DMS 273 treated with DMSO at 0.1 percent for 48 hours (cell line): ENCODE measurements at places on chromosomes 16 and 17.

DNA sequence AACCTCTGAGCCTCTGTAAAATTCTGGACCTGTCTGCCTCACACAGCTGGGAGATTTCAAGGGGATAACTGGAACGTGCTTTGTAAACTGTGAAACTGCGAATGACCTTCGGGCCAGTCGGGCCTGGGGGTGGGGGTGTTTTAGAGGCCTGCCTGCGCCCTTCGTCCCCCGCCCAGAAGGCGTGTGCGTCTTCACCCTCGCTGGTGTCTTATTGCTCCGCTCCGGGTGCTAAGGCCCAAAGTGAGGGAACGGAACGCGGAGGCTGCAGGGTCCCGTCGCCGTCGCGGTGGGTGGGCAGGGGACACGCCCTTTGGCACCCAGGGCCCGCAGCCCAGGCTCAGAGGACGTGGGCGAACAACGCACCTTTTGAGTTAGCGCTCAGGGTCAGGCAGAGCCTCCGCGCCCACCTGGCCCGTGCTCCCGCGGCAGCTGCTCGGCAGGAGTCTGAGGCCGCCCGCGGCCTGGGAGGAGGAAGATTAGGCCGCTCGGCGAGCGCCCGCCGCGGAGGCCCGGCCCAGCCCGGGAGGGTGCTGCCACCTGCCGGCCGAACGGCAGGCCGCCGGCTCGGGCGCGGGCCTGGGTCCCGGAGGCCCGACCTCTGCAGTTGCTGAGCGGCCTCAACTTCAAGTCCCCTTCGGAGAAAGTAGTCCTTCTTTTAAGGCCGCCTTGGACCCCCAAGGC, 29.7 kb downstream of the DCAKD start:
- peak; percentile 34 for DNase-seq

DNA sequence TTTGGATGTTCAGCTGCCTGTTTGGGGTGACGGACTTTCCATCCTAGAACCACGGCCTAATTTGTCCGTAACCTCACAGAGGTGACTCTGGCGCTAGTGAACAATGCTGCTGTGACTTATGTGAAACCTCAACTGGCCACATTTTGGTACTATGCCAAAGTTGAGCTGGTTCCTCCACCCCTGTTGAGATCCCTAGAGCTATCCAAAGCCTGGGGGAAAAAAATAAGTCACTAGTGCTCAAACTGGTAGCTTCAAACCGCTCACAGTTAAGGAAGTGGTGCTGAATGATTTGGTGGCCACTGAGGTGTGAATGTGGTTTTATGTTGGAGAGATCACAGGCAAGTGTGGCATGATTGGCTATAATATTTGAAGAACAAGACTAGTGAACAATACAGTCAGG, 11.3 kb upstream of the TUBG2 start:
- DNase-seq = no peak

- DNase-seq = no peak
These were observed 71.6 kb downstream of the ABCC1 start for GRCh38 chr16:16021020-16021419.

DNA sequence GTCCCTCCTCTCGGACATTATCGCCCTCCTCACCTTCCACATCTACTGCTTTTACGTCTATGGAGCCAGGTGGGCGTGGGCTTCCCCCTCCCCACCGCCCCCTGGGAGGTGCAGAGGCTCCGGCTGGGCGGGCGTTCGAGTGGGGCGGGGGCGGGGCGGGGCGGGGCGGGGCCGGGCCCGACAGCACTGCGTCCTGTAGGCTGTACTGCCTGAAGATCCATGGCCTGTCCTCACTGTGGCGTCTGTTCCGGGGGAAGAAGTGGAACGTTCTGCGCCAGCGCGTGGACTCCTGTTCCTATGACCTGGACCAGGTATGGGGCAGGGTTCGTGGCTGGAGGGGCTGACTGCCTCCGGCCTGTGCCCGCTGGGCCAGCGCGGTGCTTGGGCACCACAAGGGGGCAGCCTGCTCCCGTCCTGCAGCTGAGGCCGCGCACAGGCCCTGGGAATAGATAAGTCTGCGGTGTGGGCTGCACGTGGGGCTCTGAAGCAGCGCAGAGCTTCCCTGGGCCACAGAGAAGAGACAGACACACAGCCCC, 9.2 kb downstream of the PIGQ start:
- no peak for DNase-seq

DNA sequence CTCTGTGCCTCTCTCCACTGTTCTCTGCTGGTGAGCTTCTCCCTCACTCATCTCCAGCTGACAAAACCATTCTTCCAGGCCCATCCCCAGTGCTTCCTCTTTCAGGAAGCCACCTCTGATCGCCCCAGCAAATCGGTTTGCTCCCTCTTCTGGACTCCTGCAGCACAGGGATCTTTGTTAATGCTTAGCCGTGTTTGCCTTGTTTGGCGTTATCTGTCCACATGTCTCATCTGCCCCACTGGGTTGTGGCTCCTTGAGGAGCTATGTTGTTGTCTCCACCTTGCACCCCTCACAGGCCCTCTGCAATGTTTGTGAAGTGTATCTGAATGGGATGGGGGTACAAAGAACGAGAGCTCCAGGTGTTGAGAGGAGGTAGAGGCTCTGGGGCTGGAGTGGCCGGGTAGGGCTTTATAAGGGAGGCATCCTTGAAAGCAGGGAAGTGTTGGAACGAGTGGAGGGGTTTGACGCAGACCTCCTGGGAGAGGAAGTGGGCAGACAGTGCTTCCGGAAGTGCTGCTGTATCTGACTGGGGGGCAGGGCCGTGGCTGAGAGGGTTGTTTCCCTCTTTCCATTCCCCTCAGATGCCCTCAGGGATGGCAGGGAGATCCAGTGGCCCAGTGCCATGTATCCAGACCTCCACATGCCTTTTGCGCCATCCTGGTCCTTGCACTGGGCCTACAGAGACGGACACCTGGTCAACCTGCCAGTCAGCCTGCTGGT, 27.8 kb downstream of the CASKIN2 start:
- DNase-seq = no peak

DNA sequence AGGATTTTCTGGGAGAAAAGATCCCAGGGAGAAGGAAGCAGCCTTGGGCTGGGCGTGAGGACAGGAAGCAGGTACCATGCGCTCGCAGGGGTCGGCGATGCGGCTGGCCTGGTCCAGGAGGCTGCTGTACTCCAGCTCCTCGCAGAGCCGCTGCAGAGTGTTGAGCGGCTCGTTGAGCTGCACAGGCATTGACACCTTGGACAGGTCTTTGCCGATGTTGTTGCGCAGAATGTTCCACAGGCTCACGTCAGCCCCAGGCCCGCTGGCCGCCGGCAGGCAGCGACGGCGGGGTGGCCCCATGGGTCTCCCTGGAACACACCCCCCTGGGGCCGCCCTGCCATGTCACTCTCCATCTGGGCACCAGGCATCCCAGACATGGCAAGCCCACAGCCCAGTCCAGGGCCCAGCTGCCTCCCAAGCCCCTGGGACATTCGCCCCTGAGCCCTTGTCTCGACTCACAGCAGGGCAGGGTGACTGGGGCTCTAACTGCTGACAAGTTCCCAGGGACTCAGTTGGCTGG, 8.0 kb downstream of the OSBPL7 start:
- DNase-seq = no peak

DNA sequence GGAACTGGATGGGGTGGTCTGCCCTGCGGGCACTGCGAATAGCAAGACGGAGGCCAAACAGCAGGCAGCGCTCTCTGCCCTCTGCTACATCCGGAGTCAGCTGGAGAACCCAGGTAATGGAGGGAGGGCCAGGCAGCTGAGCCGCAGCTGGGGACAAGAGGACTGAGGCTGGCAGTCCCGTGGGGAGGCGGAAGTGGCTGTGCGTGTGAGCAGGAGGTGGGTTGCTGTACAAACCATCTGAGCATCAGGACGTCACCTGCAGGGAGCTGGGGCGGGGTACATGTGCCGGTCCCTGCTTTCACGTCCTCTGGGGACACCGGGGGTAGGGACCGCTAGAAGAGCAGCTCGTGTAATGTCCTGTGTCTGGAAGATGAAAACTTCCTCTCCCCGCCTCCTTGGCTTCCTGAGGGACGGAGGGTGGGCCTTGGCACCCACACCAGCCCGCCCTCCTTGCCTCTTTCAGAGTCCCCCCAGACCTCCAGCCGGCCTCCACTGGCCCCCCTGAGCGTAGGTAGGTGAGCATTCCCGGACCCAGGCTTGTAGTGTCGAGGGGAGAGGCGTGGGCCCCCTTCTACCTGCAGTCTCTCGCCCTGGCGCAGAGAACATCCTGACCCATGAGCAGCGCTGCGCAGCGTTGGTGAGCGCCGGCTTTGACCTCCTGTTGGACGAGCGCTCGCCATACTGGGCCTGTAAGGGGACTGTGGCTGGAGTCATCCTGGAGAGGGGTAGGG, 3.7 kb downstream of the ADAD2 start:
- no peak for DNase-seq

GRCh38 chr17:61583242-61583641, 7.8 kb downstream of the NACA2 start:
- DNase-seq = peak; percentile 67

DNA sequence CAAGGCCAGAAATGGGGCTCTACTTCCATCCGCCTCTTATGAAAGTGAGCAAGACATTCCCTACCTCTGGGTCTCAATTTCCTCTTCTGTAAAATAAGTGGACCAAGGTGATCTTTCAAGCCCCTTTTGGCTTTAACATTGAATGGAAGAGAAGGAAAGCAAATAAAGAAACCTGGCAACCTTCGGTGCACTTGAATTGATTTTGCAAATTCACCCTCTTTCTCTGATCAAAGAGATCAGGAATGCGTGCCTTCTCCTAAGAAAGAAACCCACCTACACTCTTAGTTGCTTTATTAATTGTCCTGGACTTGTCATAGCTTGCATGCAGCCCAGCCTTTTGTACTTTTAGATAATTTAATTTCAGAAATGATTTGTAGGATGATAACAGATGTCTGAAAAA, 3.0 kb downstream of the MSI2 start:
- no peak for DNase-seq

GRCh38 chr17:77800816-77801215, 157.7 kb upstream of the TNRC6C start:
- DNase-seq = peak; percentile 31

- DNase-seq = no peak
These were observed 72.3 kb upstream of the CORO6 start for GRCh38 chr17:29694918-29695563.

DNA sequence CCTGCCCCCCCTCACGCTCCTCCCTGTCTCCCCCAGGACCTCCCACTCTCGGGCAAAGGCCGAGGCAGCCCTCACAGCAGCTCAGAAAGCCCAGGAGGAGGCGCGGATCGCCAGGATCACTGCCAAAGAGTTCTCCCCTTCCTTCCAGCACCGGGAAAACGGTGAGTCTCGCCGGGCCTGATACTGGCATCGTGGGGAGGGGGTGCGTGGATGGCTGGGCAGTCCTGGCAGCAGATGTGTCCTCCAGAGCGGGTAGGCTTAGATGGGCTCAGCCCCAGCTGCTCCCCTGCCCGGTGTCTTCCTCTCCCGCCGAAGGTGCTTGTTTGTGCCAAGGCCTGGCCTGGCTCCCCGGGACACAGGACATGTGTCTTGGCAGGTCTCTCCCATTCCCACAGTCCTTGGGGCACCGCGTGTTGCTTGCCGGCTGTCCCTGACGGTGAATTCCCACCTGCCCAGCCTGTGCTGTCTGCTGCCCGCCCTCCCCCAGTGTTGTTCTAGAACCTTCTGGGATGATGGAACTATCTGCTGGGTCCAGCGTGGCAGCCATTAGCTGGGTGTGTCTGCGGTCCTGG, 81.6 kb downstream of the KLHDC4 start:
- no peak for DNase-seq

DNA sequence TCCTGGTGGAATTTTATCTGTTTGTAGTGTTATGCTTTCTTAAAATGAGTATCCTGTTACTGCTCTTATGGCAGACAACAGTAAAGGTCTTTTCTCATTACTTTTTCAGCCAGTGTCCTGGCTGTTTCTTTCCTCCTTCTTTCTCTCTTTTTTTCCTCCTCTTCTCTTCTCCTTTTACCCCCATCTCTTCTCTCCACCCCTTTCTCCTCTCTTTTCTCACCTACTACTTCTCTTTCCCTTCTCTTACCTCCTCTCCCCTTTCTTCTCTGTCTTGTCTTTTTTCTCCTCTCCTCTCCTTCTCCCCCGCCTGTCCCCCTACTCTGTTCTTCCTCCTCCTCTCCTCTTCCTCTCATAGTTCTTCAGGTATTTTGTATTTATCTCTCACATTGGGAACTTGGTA, 48.9 kb downstream of the CPD start:
- DNase-seq = no peak

- no peak for DNase-seq
These were observed 117.9 kb upstream of the GSE1 start for GRCh38 chr16:85495259-85495658.

- DNase-seq = no peak
These were observed 66.1 kb upstream of the SMURF2 start for GRCh38 chr17:64728041-64728695.

- no peak for DNase-seq
These were observed 474.8 kb downstream of the KCNJ2 start for GRCh38 chr17:70644096-70644495.

DNA sequence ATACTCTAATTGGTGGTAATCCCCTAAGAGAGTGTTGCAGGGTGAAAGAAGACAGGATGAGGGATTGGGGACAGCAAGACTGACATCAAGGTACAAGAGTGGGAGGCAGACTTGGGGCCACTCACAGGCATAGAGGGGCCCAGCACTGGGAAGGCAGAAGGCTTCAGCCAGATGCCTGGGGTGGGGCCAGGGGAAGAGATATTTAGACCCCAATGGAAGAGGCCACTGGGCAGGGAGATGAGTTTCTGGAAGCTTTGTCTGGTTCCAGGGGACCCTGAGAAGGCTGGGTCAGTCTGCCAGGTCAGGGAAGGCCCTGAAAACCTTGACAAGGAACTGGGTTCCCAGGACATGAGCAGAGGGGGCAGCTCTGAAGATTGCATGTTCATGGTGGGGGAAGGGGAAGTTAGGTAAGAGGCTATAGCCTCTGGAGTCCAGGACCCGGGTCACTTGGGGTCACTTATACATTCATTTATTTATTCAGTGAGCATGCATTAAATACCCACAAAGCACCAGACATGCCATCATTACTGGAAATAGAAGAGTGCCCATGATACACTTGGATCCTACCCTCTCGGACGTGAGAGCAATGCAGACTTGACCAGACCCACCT, 92.9 kb downstream of the TMEM132E start:
- no peak for DNase-seq

DNA sequence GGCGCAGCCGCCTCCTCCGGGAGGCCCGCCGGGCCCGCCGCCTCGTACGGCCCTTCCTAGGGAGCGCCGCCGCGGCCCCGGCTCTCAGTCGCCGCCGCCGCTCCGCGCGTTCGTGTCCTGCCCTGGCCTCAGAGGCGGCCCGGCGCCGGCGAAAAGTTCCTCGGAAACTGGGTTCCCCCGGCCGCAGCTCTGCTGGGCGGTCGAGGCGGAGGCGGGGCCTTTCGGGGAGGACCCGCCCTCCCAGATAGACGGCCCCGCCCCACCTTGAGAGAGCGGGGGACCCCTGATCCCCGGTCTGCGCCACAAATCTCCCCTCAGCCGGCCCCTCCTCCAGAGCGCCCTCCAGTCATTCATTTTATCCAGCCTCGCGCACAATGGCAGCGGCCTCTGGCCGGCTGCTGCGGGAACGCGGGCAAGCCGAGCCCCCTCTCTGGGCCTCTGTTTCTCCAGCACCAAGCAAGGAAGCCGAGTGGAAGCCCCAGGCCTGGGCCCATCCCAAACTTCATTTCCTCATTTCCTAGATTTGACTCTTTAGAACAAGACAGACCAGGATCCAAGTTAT, at the start of gene SREBF1:
TSS of gene SREBF1 (minus strand) at position 169 of the 562 bp plus-strand sequence. CDS start 169 bp downstream, outside the sequence.
- no peak for DNase-seq
